Activated CD4-positive, alpha-beta T cell treated with anti-CD3 and anti-CD28 coated beads, Interleukin-2, amount 10 ng/mL, durations not matched to agents 24 days and 14 days (primary cell): ENCODE measurements at places on chromosomes 16 and 17. TPM values are rescaled to one million over a fixed set of nuclear protein-coding genes. Genes with fewer than 3 reads are reported as not detected.

CCR7 gene
- 217 and 220 TPM in 2 replicates for total RNA-seq

HSPB9 gene
- total RNA-seq, result not detected in 2 replicates

KCTD11 gene
- total RNA-seq, result 7.0 and 7.6 TPM in 2 replicates

C16orf92 gene
- not detected in 2 replicates for total RNA-seq

NPIPA3 gene
- 1.4 and 3.3 TPM in 2 replicates for total RNA-seq

DNA sequence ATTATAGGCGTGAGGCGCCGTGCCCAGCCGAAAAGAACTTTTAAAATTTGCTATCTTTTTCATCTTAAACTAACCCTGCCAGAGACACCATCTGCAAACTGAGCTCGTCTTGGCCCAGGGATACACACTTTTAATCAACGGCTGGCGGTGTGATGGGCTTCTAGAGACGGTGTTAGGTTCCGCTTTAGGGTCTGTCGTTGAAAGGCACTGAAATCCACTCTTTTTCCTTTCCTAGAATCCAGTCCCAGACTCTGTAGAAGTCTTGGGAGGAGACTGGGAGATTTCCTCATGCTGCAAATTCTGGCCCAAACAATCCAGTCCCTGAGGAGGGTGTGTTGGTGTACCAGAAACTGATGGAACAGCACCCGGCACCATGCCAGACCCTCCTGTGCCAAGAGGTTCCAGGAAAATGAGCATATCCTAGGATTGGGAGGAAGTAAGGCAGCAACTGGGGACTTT, 52.0 kb upstream of the TEX2 start:
- no peak overlapping the region for H3K27ac ChIP-seq
- H3K4me1 ChIP-seq, result no peaks in the 10 kb centered on the region
- H3K36me3 ChIP-seq, result no peaks in the 10 kb centered on the region
- H3K4me3 ChIP-seq, result no peak overlapping the region
- H3K27me3 ChIP-seq, result peaks cover 8% of the 10 kb centered on the region
- no peak for DNase-seq

GRCh38 chr17:42271779-42272035, 4.5 kb downstream of the STAT5B start:
- no peak for DNase-seq
- H3K4me1 ChIP-seq, result peaks cover 68% of the 10 kb centered on the region
- H3K27me3 ChIP-seq, result no peaks in the 10 kb centered on the region
- H3K4me3 ChIP-seq, result peak overlapping the region; percentile 98
- peak overlapping the region; percentile 90 for H3K27ac ChIP-seq

- H3K27me3 ChIP-seq, result no peaks in the 10 kb centered on the region
- DNase-seq, result no peak
- H3K4me1 ChIP-seq, result peaks cover 2% of the 10 kb centered on the region
- no peaks in the 10 kb centered on the region for H3K36me3 ChIP-seq
- H3K4me3 ChIP-seq, result no peak overlapping the region
These were observed 118.8 kb downstream of the C16orf95 start for GRCh38 chr16:87198328-87198832.

- peak overlapping the region; percentile 60 for H3K27ac ChIP-seq
- H3K4me3 ChIP-seq, result peak overlapping the region; percentile 91
- peaks cover 39% of the 10 kb centered on the region for H3K4me1 ChIP-seq
These were observed 3.6 kb upstream of the HS3ST3B1 start for GRCh38 chr17:14297161-14297851.

DNA sequence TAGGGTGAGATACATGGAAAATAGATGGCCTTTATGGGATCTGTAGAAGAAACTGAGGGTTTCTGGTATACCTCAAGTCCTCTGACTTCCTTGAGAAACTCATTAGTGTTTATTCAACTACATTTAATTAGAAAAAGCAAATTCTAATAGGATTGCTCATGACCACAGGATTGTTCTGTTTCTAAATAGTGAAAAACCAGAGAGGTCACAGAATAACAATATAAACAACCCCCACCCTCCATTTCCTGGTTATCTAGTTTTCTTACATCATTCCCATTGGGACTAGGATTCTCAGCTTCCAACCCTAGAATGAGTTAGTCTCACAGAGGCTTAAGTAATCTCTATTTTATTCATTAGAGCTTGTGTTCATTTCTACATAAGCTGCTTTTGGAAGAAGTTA, 30.0 kb downstream of the SF3B3 start:
- no peak overlapping the region for H3K4me3 ChIP-seq
- H3K27ac ChIP-seq, result no peak overlapping the region
- H3K4me1 ChIP-seq, result peaks cover 24% of the 10 kb centered on the region
- peaks cover 83% of the 10 kb centered on the region for H3K36me3 ChIP-seq
- DNase-seq, result no peak

- H3K27me3 ChIP-seq, result peaks cover 3% of the 10 kb centered on the region
- peaks cover 67% of the 10 kb centered on the region for H3K4me1 ChIP-seq
- H3K27ac ChIP-seq, result peak overlapping the region; percentile 87
These were observed 83.7 kb upstream of the LGALS9 start for GRCh38 chr17:27547301-27547683.

GRCh38 chr16:54175169-54175551, 111.4 kb downstream of the IRX3 start:
- H3K27me3 ChIP-seq, result peaks cover 24% of the 10 kb centered on the region
- H3K36me3 ChIP-seq, result no peaks in the 10 kb centered on the region
- no peak overlapping the region for H3K4me3 ChIP-seq
- no peaks in the 10 kb centered on the region for H3K4me1 ChIP-seq
- no peak for DNase-seq

GRCh38 chr17:66625311-66625767, 209.6 kb upstream of the CACNG5 start:
- H3K36me3 ChIP-seq, result peaks cover 13% of the 10 kb centered on the region
- H3K4me1 ChIP-seq, result peaks cover 15% of the 10 kb centered on the region
- no peak for DNase-seq
- H3K27me3 ChIP-seq, result no peaks in the 10 kb centered on the region
- H3K4me3 ChIP-seq, result no peak overlapping the region

- no peak overlapping the region for H3K27ac ChIP-seq
- H3K4me3 ChIP-seq, result no peak overlapping the region
- H3K4me1 ChIP-seq, result no peaks in the 10 kb centered on the region
- no peak for DNase-seq
These were observed 40.2 kb downstream of the ARL4D start for GRCh38 chr17:43439041-43439440.

- H3K4me1 ChIP-seq, result no peaks in the 10 kb centered on the region
- no peaks in the 10 kb centered on the region for H3K27me3 ChIP-seq
- H3K4me3 ChIP-seq, result no peak overlapping the region
- no peaks in the 10 kb centered on the region for H3K36me3 ChIP-seq
- H3K27ac ChIP-seq, result no peak overlapping the region
These were observed 21.9 kb upstream of the CAPN15 start for GRCh38 chr16:505479-506245.

DNA sequence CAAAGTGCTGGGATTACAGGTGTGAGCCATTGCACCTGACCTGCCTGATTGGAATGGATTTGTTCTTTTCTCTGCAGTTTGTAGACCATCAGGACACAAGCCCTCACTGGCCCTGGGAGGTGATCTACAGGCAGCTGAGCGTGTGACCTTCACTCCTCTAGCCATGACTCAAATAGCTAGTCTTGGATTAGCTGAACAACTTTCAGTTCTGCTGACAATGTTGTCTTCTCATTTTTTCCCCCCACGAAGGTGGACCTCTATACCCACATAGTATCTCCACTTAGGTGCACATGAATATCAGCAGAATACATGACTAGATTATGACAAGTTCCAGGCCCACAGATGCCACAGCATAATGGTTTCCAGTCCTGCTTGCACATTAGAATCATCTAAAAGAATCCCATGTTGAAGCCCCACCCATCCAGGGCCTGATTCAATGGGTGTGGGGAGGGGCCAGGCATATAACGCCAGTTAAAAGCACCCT, 36.8 kb downstream of the HS3ST3B1 start:
- H3K27ac ChIP-seq, result peak overlapping the region; percentile 86
- no peaks in the 10 kb centered on the region for H3K27me3 ChIP-seq
- peak; percentile 58 for DNase-seq
- peak overlapping the region; percentile 39 for H3K4me3 ChIP-seq
- peaks cover 17% of the 10 kb centered on the region for H3K36me3 ChIP-seq

DNA sequence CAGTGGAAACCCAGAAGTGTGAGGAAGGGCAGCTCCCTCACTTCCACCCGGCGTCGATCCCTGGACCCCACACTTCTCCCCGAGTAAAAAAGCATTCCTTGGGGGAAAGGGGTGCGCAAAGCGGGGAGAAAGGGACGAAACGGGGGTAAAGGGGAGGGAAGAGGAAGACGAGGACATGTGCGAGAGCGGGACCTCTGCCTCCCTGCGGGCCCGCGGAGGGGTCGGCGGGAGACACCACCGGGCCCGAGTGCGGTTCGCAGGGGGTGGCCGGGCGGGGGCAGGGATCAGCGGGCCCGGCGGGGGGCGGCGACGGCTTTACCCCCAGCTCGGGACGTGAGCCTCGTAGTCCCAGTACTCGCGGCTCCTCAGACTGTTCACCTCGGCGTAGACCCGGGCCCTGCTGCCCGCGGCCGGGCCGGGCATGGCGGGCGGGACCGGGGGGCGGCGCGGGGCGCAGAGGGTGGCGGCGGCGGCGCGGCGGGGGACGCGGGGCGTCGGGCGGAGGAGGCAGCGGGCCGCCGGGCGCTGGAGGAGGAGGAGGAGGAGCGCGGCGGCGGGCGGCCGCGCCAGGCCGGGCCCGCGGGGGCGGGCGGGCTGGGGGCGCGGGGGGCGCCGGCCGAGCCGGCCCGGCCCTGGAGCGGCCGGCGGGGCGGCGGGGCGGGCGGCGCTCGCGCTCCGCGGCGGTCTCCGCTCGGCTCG, 443 bp downstream of the CSNK2A2 start:
- H3K4me1 ChIP-seq, result peaks cover 36% of the 10 kb centered on the region
- H3K27ac ChIP-seq, result peak overlapping the region; percentile 88
- peaks cover 28% of the 10 kb centered on the region for H3K27me3 ChIP-seq

DNA sequence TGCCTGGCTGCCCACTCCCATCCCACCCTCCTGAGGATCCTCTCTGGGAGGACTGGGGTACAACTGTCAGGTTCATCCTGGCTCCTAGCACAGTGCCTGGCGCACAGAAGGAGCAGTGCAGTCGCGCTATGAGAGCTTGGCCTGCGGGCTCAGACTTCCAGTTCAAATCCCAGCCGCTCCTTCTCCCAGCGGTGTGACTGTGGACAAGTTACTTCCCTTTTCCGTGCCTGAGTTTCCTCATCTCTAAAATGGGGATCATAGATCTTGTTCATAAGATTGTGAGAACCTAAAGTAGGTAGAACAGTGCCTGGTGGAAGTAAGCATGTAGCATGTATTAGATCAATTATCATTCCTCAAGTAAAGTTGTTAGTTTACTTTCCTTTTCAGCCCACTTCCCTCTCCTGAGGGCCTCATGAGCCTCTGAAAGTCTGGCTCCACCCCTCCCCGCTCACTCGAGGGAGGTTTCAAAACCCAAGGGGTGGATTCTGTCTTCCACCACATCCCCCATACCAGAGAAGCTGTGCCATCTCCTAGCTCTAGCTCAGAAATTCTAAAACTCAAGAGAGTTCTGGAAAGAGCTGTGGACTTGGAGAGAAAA, 19.9 kb upstream of the COL1A1 start:
- H3K36me3 ChIP-seq, result no peaks in the 10 kb centered on the region
- peaks cover 23% of the 10 kb centered on the region for H3K27me3 ChIP-seq
- no peak overlapping the region for H3K27ac ChIP-seq

- no peaks in the 10 kb centered on the region for H3K27me3 ChIP-seq
- H3K36me3 ChIP-seq, result no peaks in the 10 kb centered on the region
- no peak overlapping the region for H3K4me3 ChIP-seq
- H3K27ac ChIP-seq, result no peak overlapping the region
These were observed 428.4 kb upstream of the CDH5 start for GRCh38 chr16:65938083-65938482.

DNA sequence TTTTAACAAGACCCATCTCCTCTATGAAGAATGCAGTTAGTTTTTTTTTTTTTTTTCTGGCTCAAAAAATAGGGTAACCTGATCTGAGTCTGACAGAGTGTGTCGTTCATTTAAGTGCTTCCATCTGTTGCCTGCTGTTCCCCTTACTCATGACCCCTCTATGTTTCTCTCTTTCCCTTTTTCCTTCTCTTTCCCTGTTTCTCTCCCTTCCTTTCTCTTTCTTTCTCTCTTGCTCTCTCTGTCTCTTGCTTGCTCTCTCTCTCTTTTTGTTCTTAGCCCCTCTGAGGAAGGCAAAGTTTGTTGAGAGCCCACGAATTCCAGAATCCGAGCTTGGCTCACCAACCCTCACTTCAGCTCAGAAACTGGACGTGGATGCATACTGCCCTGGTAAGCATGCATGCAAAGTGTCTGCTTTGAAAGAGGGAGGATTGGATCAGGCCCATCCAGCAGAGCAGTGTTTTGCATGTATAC, 185.0 kb downstream of the TANC2 start:
- H3K27ac ChIP-seq, result no peak overlapping the region
- DNase-seq, result no peak
